ENCODE measurements at places on chromosomes 6 and 20.

- peak; percentile 18 for DNase-seq
Measured at GRCh38 chr6:14614631-14615030, 497.1 kb downstream of the CD83 start.

GRCh38 chr6:54892831-54893230 lies 46.3 kb downstream of the FAM83B start:
- no peak for DNase-seq

DNA sequence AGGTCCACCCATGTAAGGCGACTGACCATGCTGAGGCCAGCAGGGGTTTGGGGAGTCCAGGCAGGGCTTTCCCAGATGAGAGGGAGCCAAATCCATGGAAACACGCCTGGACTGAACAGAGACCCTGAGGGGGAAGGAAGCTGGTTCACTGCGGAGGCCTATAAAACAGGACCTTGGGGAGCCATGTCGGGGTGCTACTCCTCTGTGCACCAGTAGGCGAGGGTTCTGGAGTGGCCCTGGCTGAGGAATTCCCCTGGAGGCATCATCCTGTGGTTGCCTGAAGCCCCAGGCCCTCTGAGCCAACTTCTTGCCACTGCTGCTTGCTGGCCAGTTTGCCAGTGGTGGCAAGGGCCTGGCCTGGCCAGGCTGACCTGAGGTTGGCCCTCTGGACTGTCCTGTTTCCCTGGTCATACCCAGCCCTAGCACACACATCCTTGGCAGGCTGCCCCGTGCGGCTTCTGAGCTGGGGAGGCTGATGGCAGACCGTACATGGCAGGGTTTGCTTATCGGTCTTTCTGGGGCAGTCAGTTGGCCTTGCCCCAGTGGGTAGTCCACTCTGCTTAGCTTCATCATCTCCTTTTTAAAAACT lies 2.2 kb upstream of the LRRN4 start:
- no peak for DNase-seq

GRCh38 chr6:17729223-17730077 lies 22.7 kb upstream of the NUP153 start:
- DNase-seq = no peak

- no peak for DNase-seq
Measured at GRCh38 chr6:25042984-25043725, 107.4 kb upstream of the RIPOR2 start.

- no peak for DNase-seq
Measured at GRCh38 chr20:19725814-19726525, 32.1 kb upstream of the RIN2 start.

GRCh38 chr6:97176468-97176867 lies 106.5 kb downstream of the MMS22L start:
- no peak for DNase-seq

- DNase-seq = peak; percentile 6
Measured at GRCh38 chr6:143368426-143368825, 82.1 kb downstream of the ADAT2 start.

DNA sequence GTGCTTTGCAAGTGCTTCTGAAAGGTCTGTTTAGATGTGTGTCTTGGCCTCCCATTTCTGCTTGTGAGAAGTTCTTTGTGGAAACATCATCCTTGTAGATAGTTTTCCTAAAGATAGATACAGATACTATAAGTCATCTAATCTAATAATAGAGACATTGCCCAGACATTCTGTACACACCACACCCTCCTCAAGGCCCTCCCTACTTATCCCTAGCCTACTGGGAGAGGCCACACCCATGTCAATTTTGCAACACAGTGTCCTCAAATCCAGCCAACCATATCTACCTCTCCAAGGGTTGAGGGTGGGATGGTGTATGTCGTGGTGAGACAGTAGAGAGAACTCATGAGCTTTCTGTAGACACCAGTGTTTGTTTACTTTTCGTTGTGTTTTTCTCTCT lies 6.2 kb downstream of the KDM1B start:
- no peak for DNase-seq

DNA sequence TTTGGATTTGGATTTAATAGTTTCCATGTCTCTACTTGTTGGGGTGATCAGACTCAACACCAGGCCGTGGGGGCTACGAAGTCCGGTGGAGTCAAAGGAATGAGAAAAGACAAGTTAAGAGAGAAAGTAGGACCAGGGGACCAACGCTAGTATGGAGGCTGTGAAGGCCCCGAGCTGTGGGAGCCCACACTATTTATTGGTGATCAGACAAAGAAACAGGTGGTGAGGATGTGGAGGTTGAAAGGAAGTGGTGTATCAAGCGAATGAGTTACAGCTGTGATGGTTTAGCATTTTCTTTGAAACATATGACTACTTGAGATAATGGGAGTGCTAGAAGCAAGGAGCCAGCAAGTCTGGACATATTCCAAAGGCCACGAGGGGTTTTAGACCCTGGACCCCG lies 62.4 kb downstream of the AKAP7 start:
- no peak for DNase-seq

DNA sequence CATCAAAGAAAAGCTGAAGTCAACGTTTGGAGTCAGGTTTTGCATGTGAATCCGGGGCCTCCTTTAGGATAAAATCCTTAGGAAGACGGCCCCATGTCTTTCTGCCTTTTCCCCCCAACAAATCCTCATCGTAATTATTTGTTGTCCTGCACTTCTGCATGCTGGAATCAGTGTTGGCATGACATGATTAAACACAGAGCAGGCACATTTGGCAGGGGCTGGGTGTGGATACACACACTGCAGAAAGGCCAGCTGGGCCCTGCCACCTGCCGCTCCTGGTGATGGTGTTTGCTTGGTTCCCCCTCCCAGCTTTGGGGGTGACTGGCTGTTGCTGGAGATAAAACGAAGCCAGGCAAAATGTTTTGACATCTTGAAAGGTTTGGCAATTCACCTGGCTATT lies 46.3 kb upstream of the FOXA2 start:
- DNase-seq = no peak

- DNase-seq = no peak
Measured at GRCh38 chr6:79672631-79673111, 41.5 kb downstream of the SH3BGRL2 start.

- DNase-seq = no peak
Measured at GRCh38 chr20:37946946-37947345, 44.0 kb downstream of the VSTM2L start.

DNA sequence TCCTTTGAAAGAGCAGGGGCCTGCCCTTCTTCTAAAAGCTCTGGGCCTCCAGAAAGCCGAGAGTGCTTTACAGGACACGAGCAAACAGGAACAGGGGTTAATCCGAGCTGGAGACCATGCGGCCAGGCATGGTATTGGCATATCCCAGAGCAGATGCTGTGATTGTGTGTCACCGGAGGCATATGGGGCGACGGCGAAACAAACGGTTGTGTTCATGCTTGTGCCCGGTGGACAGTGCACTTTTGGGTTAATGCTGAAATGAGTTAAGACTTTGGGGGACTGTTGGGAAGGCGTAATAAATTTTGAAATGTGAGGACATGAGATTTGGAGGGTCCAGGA lies 1088.7 kb upstream of the DEFB115 start:
- no peak for DNase-seq

DNA sequence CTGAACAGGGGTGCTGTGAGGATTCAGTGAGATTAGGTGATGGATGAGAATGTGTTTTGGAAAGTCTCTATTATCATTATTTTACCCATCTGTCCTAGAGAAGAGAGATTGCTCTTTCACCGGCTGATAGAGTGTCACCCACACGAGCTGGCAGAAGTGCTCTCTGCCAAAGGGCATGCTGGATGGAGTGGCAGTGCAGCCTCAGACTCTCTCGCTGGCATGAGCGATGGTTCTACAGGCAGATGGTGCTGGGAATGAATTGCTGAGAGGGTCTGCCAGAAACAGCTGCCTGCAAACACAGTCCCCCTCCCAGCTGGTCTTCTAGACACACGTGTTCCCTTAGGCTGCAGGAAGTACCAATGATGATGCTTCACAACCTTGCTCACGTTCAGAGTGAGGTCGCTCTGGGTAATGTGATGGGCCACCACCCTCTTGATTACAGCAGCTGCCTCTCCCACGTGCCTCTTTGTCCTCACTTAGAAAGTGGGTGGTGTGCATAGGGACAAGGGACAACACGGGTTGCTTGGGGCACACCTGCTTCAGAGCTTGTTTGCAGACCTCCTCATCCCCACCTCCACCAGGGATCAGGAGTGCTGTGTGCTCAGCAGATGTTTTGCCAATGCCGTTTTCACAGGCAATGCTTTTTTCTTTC lies 84.7 kb downstream of the FOXA2 start:
- no peak for DNase-seq

DNA sequence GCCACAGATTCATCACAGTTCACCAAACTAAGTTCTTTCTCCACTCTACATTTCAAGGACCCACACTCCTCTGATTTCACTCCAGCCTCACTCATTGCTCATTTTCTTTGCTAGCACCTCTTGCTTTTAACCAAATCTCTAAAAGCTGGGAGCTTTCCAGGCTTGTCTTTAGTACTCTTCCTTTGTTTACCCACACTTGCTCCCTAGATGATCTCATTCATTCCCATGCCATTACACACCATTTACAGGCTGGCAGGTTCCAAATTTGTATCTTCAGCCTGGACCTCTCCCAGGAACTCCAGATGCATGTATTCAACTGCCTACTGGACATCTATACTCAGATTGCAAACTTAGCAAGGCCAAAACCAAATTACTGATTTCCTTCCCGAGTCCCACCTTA lies 5.3 kb upstream of the GUCA1B start:
- DNase-seq = no peak

DNA sequence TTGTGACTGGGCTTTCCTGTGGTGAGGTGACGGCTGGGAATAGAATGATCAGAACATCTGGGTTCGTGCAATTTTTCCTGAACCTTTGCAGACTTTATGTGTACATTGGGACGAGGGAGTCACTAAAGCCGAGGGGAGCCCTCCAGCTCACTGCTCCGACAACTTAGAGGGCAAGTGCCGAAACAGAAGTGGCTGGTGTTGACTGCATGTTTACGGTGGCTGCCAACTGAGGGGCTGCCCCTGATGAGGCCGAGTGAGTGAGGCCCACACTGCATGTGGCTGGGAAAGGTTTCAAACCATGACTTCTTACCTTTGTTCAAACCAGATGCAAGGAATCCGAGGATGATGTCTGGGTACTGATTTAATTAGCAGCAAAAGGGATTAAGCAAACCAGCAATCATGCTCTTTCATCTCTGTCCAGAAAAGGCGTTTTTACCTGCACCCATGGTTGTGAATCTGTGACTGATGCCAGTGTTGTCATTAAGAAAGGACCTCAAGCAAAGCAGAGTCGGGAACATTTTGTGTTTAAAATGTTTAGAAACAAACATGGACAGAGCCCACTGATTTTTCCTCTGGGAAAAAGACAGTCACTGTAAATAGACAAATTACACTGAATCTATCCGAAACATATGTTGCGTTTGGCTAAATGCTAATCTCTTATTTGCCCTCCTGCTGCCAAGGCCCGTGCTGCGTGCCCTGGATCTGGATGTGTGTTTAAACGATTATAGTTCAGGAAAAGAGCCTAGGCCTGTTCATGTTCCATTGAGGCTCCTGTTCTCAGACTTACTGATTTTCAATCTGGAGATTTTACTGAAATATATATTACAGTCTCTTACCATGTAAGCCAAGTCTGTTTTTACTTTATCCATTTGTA lies 105.1 kb downstream of the UST start:
- DNase-seq = no peak

GRCh38 chr6:25173951-25174474 lies 105.2 kb upstream of the CARMIL1 start:
- peak; percentile 78 for DNase-seq

DNA sequence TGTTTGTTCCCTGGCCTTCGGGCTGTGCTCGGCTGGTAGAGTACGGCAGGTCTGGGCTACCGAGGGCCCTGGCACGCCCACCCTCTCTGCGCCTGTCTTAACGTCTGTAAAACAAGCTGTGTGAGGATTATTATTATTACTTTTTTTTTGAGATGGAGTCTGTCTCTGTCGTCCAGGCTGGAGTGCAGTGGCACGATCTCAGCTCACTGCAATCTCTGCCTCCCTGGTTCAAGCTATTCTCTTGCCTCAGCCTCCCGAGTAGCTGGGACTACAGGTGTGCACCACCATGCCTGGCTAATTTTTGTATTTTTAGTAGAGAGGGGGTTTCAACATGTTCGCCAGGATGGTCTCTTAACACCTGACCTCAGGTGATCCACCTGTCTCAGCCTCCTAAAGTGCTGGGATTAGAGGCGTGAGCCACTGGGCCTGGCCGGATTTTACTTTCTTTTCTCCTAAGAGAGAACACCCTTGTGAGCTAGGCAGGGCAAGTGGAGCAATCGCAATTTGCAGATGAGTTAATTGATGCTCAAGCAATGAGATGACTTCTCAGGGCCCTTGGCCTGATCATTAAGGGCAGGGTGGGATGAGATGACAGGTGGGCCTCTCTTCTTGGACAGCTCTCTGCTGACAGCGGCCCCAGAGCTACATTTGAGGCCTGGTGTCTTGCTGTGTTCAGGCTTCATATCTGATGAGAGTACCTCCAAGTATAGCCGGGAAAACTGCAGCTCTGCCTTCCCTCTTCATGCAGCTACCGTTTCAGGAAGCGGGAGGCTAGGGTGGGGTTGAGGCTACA lies 859 bp upstream of the SMIM29 start:
- no peak for DNase-seq
